Activated CD8-positive, alpha-beta memory T cell treated with anti-CD3 and anti-CD28 coated beads for 24 hours (primary cell): ENCODE measurements at places on chromosomes 5 and 9.

- DNase-seq = no peak
Measured at GRCh38 chr9:80294318-80294717, 722.6 kb downstream of the TLE4 start.

DNA sequence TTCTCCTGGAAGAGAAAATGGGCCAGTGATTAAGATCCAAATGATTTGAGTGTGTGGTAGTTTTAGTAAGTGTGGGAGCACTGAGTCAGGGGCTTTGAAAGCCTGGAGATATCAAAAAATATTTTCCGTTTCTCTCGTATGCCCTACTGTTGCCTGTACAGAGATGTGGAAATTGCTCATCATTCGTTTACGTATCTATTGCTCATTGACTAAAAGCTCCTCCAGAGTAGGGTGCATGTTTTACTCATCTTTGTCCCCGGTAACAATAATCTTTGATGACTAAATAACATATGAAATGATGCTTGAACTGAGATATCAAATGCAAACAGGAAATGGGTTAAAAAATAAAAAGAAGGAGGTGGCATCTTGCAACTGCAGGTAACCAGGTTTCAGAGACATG is 114.2 kb upstream of the FST start:
- DNase-seq = no peak

DNA sequence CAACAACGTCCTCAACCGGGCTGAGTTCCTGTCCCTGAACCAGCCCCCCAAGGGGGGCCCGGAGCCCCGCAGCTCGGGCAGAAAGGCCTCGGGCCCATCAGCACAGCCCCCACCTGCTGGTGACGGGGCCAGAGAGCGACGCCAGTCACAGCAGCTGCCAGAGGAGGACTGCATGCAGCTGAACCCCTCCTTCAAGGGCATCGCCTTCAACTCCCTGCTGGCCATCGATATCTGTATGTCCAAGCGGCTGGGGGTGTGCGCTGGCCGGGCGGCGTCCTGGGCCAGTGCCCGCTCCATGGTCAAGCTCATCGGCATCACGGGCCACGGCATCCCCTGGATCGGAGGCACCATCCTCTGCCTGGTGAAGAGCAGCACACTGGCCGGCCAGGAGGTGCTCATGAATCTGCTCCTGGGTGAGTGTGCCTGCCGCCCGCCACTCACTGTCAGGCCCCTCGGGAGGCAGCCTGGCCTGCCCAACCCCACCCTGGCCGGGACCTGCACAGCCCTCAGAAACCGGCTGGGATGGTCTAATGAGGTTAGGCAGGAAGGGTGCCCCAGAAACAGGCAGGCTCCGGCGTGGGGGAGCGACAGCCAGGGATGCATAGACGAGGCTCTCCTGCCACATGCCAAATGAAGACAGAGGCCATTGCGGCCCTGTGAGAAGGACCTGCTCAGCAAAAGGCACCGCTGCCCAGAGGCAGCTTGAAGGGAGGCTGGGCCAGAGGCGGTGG is 678 bp downstream of the PLPP7 start:
- no peak for DNase-seq

GRCh38 chr5:160315968-160316367 is 3.6 kb upstream of the CCNJL start:
- DNase-seq = no peak

GRCh38 chr5:150665044-150665443 is 4.0 kb downstream of the MYOZ3 start:
- DNase-seq = peak; percentile 17
